ENCODE measurements at places on chromosomes 3 and 15.

- peak; percentile 20 for DNase-seq
These were observed 299.0 kb downstream of the NR2F2 start for GRCh38 chr15:96629511-96629910.

DNA sequence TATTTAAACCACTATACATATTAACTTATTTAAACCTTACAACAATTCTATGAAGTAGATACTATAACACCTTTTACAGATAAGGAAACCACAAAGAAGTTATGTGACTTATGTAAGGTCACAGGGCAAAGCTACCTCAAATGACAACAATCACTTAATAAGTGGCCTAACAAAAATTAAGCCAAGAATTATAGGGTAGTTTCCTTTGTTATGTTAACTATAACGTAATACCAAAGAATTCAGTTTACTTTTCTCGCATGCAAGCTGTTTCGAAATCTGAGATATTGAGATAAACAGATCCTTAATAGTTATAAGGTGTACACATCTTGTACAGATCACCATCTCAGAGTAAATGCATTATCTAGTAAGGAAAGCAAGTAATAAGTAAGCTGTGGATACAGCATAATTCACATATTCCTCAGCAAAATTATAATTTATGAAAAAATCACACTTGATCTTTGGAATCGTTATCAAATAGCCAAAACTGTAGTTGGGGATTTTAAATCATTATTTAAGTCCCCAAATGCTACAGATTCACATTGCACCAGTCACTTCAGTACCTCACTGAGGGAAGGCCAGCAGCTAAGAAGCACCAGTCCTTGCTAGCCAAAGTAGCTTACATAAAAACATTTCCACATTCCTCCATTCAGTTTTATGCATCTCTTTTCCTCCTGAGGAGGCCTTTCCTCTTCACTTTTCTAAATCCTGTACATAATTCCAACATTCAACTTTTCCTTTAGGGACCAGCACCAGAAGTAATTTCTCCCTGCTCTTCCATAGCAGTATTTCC is 226.8 kb downstream of the TBC1D5 start:
- no peak for DNase-seq

GRCh38 chr15:91874992-91875660 is 21.6 kb downstream of the SLCO3A1 start:
- DNase-seq: no peak

- no peak for DNase-seq
These were observed 33.0 kb downstream of the VPS13C start for GRCh38 chr15:62027263-62027565.

GRCh38 chr15:57962887-57963286 is 102.6 kb downstream of the ALDH1A2 start:
- no peak for DNase-seq

- no peak for DNase-seq
These were observed 5.7 kb downstream of the GPR160 start for GRCh38 chr3:170043506-170043905.

DNA sequence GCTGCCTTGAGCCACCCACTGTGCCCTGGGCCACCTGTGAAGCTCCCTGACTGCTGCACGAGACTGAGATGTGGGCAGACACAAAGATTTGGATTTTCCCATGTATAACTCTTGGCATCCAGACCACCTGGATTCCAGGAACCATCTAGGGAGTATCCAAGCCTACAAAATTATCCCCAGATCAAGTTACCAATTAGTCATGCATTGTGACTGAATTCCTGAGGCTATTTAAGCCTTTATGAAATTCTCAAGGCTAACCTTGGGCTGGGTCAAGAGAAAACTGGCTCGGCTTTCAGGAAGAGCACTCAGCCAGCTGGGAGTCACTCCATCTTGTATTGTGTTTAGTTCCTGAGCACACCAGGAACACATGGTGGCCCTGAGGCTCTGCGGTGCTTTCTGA is 13.3 kb upstream of the ATP13A5 start:
- DNase-seq: no peak

GRCh38 chr3:107907996-107908395 is 182.8 kb downstream of the CD47 start:
- DNase-seq: no peak

DNA sequence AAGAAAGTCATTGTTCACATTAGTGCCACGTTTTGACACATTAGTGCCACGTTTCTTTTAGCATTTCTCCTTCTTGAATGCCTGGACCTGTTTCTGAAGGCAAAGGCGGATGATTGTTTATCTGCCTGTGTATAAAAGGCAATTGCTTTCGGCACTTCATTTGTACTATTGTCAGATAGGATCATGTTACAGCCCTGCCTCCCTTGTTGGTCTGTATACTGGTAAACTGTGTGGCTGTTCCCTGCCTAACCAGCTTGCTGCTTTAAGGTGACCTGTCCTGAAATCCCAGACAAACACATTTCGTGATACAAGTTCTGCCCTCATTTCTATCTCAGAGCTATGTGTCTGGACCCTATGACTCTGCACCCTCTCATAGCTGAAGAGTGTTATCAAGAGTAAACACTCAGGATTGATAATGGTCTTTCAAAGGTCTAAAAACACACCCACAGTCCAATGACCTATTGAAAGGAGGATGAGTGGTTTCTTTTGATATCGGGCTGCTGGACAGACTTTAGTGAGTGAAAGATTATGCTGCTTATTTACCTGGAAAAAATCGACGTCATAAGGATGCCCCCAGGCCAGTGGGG is 276.3 kb upstream of the MCTP2 start:
- DNase-seq: no peak

GRCh38 chr15:65067317-65067644 is 510 bp downstream of the RASL12 start:
- DNase-seq: no peak

DNA sequence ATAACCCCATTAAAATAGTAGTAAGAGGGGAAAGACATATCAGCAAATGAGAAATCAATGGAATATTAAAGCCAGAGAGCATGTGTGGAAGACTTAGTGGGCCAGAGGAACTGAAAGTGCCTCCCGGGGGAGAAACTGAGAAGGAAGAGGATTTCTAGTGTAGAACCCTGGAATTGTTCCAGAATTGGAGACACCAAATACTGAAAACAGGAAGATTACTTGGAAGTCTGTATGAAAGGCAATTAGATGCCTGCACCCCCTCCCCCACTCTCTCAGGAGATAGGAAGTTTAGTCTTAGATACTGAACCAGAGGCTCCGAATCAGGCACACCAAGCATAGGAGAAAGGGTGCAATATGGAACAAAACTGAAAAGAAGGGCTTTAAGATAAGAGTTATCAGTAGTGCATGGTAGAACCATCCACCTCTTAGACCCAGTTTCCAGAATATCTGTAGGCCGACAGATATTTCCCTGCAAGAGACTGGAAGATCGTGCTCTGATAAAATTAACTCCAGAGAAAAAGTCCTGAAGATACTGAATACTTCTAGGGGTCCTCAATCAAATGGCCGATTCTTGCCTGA is 32.4 kb downstream of the KLHL18 start:
- DNase-seq: peak; percentile 77

DNA sequence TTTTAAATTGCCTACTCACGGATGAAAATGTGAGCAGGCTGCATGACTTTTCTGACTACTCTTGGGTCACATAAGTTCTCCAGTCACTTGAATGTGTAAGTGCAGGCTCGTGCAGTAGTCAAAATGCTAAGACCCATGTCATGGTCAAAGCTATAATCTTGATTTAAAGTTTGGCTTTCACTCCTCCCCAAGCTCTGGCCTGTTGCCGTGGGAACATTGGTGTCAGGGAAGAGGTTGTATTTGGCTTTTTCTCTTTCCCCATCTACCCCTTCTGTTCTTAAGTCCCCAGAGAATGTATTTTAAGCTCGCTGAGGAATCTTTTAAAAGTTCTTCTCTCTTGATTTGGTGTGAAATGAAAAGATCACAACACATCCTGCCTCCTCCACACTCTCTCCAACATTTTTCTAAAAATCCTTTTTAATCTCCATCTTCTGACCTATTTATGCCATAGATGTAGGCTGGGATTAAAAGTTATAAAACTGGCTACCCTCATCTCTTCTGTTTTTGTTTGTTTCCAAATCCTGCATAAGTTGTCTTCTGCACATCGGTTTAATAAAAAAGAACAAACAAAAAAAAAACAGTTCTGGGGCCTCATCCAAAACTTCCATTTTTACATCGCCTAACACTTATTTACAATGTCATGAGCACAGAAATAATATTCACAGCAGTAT is 61.4 kb upstream of the ADAMTSL3 start:
- no peak for DNase-seq

- no peak for DNase-seq
These were observed 60.0 kb downstream of the CEP63 start for GRCh38 chr3:134545818-134546217.

DNA sequence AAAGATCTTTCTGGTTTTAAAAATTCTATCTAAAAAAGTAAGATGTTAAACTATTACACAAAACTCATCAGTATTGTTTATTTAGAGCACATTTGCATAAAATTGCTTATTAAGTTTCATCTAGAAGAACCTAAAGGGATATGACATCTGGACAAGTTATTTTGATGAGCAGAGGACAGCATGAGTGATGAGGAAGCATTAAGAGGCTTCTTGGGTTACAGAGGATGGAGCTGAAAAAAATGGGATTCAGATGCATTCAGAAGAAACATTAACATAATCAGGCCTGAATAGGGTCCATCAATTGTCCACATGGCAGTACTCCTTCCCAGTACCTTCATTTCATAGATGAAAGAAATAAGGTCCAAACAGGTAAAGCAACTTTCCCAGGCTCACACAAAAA is 41.6 kb downstream of the IMPG2 start:
- DNase-seq: no peak

- DNase-seq: no peak
These were observed 10.2 kb upstream of the SKOR1 start for GRCh38 chr15:67815036-67815592.

DNA sequence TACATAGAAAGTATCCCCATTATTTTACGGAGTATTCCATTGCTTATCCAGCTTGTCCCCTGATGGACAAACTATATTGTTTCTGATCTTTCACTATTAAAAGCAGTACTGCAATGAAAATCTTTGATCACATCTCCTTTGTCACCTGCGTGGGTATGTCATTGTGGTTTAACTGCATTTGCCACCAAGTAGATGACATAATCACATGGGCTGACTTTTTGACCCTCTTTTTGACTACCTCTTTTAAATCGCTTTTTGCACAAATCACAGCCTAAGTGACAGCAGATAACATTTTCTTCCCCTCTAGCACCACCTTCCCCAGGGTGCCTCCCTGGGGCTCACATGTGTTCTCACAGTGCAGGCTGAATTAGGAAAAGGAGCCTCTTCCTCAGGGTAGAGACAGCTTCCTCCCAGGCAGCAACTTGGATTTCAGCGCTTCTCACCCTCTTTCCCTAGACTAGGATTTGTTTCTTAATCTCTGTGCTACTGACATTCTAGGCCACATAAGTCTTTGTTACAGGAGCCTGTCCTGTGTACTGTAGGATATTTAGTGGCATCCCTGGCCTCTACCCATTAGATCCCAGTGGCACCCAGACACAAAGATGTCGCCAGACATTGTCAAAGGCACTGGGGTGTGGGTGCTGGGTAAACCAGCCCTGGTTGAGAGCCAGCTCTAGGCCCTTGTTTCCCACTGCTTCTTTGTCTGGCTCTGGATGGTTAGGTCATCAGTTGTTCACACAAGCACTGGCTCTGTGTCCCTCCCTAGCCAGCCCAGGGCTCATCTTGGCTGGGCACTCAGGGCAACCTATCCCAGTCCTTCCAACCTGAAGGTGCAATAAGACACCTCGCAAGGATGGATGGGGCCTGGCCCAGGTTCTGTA is 1.3 kb upstream of the RBP1 start:
- no peak for DNase-seq

GRCh38 chr3:160921020-160921635 is 165.1 kb downstream of the PPM1L start:
- DNase-seq: peak; percentile 38

DNA sequence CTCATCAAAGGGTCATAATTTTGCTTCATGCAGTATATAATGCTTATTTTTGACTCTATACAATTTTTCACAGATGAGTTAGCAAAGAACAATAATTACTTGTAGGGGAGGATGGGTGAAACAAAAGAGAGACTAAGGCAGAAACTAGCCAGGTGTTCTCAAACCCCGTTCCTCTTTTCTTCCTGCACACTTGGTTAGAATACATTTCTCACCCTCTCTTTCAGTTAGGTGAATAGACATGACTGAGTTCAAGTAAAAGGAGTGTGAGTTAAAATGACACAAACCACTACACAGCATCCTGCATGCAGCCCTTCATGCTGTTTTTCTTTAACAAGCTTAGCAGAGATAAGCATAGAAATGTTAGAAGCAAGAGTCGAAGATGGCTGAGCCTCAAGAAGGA is 922.2 kb downstream of the TBL1XR1 start:
- DNase-seq: no peak

- no peak for DNase-seq
These were observed 331.4 kb upstream of the CCDC54 start for GRCh38 chr3:107045791-107046190.

DNA sequence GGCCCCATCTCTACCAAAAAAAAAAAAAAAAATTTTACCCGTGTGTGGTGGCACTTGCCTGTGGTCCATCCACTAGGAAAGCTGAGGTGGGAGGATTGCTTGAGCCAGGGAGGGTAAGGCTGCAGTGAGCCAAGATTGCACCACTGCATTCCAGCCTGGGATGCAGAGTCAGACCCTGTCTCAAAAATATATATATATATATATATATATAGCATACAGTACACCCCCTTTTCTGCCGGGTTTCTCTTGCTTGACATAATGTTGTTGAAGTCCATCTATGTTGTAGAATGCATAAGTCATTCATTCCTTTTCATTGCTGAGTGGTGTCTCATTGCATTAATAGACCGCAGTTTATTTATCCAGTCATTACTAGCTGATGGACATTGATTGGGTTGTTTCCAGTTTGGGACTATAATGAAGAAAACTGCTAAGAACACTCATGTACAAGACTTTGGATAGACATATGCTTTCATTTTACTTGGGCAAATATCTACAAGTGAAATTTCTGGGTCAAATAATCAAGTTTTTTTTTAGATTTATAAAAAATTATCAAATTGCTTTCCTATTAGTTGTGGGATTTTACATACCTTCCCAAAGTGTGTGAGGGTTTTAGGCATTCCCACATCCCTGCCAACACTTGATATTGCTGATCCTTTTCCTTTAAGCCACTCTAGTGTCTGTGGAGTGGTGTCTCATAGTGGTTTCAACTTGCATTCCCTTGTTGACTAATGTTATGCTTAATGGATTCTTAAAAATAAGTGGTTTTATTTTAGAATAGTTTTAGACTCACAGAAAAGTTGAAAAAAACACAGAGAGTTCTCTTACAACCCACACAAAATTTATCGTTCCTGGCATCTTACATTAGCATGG is 2.1 kb upstream of the PRR20G start:
- DNase-seq: no peak

DNA sequence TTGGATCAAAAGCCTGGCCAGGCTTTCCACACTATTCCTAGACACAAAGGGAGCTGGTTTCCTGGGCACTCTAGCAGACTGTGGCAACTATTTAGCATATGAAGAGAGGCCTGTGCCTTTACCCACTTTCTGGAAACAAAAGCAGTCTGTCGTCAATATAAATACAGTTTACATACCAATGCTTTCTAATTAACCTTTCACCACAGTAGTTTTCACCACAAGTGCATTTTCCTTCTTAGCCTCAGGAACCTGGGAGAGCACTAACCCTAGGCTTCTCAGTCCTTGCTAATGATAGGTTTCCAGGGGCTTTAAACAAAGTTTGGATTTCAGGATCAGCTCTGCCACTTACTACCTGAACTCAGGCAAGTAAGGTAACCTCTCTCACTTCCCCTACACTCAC is 499.1 kb downstream of the MAGI1 start:
- DNase-seq: no peak

All from heart left ventricle (tissue), 16 donors.